ENCODE measurements at places on chromosomes 2 and 18. TPM values are rescaled to one million over a fixed set of nuclear protein-coding genes. Genes with fewer than 3 reads are reported as not detected.

DNA sequence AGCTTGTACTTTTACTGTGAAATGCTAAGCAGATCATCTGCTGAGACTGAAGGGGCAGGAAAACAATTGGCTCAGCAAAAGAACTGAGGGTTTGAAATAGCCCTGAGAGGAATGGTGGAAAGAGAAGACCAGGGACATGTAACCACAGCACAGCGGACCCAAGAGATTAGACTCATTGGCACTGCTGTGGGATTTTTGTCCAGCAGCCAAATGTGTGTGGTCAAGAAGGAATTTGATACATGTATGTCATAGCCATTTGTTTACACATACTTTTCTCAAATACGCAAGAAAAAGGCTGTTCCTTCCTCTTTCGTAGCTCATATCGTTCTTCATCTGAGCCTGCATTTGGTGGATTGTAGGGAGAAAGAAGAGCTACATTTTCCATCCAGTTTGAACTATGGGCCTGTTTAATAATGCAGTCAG, 73.8 kb downstream of the TRABD2A start:
- H3K36me3 ChIP-seq = no peaks in the 10 kb centered on the region
- no peaks in the 10 kb centered on the region for H3K27me3 ChIP-seq
- H3K4me3 ChIP-seq = no peak overlapping the region
- no peak overlapping the region for H3K27ac ChIP-seq

GRCh38 chr2:179890666-179891065, 29.3 kb upstream of the ZNF385B start:
- H3K27ac ChIP-seq = no peak overlapping the region
- H3K36me3 ChIP-seq = no peaks in the 10 kb centered on the region
- H3K27me3 ChIP-seq = no peaks in the 10 kb centered on the region
- no peak overlapping the region for H3K4me3 ChIP-seq

GRCh38 chr2:134717286-134718022, 1.3 kb downstream of the TMEM163 start:
- no peak for DNase-seq
- H3K27me3 ChIP-seq = peaks cover 53% of the 10 kb centered on the region
- H3K27ac ChIP-seq = no peak overlapping the region

DNA sequence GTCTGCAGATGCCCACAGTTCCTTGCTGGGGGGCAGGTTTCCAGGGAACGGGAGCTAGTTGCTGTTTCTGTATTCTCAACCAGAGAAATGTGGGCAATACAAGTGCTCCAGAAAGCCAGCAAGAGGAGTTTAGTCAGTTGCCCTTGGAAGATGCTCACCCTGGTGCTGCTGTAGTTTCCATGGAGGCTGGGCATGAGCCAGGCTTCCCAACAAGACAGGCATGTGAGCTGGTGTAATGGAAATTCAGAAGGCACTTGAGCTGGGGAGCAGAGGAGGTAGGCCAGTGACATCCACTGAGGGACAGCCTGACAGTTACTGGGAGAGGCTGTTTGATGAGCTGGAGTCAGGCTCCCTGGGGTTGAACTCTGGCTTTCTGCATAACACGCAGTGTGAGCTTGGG, 7.7 kb downstream of the HK2 start:
- H3K27me3 ChIP-seq = no peaks in the 10 kb centered on the region
- H3K27ac ChIP-seq = peak overlapping the region; percentile 97
- H3K4me3 ChIP-seq = no peak overlapping the region
- peak; percentile 45 for DNase-seq
- H3K4me1 ChIP-seq = peaks cover 39% of the 10 kb centered on the region

GRCh38 chr2:16081316-16082200, 141.2 kb downstream of the MYCN start:
- no peak for DNase-seq
- H3K4me3 ChIP-seq = no peak overlapping the region
- H3K36me3 ChIP-seq = no peaks in the 10 kb centered on the region

Gene MOGAT1
- not detected for total RNA-seq

DNA sequence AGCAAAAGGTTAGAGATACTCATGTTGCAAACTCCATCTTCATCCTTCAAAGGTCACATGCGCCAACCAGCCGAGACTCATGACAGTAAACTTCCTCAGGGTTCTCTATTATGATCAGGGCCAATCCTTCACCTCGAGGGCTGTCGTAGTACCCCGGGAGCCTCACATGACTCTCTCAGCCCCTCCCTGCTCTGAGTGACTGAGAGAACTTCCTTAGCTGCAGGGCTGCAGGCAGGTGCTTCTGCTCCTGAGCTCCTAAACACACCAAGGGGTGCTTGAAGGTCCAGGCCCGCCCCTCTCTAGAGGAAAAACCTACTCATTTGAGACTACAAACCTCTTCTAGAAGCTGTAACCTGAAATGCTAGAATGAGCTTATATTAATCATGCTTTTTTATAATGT, 48.2 kb downstream of the LONRF2 start:
- no peak for DNase-seq
- no peaks in the 10 kb centered on the region for H3K27me3 ChIP-seq
- no peaks in the 10 kb centered on the region for H3K36me3 ChIP-seq
- H3K27ac ChIP-seq = no peak overlapping the region
- no peaks in the 10 kb centered on the region for H3K4me1 ChIP-seq
- no peak overlapping the region for H3K4me3 ChIP-seq

GRCh38 chr2:134119117-134119712, 134.7 kb upstream of the MGAT5 start:
- peak overlapping the region; percentile 71 for H3K27ac ChIP-seq
- H3K4me1 ChIP-seq = peaks cover 12% of the 10 kb centered on the region
- H3K36me3 ChIP-seq = no peaks in the 10 kb centered on the region
- DNase-seq = no peak
- H3K27me3 ChIP-seq = no peaks in the 10 kb centered on the region

Gene UBXN2A
- total RNA-seq = 13.7 TPM

GRCh38 chr2:37052600-37053332, 31.4 kb downstream of the HEATR5B start:
- H3K27ac ChIP-seq = no peak overlapping the region
- no peak for DNase-seq
- H3K4me3 ChIP-seq = no peak overlapping the region
- peaks cover 75% of the 10 kb centered on the region for H3K36me3 ChIP-seq
- H3K4me1 ChIP-seq = no peaks in the 10 kb centered on the region
- no peaks in the 10 kb centered on the region for H3K27me3 ChIP-seq

GRCh38 chr2:231111987-231112386, 12.9 kb downstream of the HTR2B start:
- no peaks in the 10 kb centered on the region for H3K36me3 ChIP-seq
- no peaks in the 10 kb centered on the region for H3K27me3 ChIP-seq
- H3K4me3 ChIP-seq = no peak overlapping the region
- DNase-seq = no peak
- no peak overlapping the region for H3K27ac ChIP-seq

DNA sequence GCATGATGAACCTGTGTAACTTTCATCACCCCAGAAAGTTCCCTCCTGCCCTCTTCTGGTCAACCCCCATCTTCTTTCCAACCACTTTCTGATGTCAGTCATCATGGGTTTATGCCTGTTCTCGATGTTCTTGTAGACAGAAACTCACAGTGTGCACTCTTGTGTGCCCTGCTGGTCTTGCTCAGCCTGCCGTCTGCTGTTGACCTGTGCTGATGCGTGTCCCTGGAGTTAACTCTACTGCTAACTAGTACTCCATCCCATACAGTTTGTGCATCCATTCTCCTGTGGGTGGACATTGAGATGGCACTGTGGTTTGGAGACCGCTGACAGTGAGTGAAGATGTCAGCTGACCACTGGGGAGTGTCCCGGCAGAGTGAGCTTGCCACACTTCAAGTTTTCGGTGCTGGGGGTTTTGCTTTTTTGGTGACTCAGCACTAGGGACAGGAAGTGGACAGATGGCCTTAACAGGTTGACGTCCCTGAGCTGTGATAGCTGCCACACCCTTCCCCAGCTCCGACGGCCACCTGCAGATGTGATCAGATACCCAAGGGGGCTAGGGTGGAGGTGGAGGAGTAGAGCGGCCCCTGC, 14.8 kb downstream of the KLHL29 start:
- no peak overlapping the region for H3K27ac ChIP-seq
- peaks cover 5% of the 10 kb centered on the region for H3K4me1 ChIP-seq
- H3K36me3 ChIP-seq = no peaks in the 10 kb centered on the region
- no peak overlapping the region for H3K4me3 ChIP-seq
- no peaks in the 10 kb centered on the region for H3K27me3 ChIP-seq
- no peak for DNase-seq
